Right cardiac atrium (tissue), 5 donors: ENCODE measurements at places on chromosomes 3 and 15.

DNA sequence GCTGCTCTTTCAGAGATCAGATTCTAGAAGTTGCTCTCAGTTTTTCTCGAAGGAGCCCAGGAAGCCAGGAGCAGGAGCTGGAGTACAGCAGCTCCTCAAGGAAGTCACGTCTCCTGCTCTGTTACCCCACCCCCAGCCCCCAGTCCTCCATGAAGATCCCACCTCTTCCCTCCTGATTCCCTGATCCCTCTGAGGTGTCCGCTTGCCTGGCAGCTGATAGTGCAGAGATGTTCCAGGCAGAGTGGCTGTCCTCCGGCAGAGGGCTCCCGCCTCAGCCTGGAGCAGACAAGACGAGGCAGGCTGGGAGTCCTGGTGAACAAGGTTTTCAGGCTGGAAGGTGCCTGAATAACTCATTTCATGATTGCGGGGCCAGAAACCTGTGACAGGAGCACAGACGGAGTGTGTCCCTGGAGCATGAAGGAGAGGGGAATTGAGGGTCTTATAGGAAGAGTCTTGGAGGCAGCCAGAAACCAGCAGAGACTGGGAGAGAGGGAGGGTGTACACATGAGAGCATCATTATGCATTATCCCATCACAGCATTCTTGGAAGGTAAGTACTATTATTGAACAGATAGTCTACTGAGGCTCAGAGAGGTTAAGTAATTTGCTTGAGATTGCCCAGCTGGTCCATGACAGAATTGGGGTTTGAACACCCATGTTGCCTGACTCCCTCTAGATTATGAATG is 1.2 kb downstream of the HRH1 start:
- peak; percentile 90 for DNase-seq

GRCh38 chr3:23258110-23258509 is 55.0 kb downstream of the UBE2E2 start:
- DNase-seq, result no peak

- no peak for DNase-seq
Measured at GRCh38 chr3:3599016-3599415, 200.2 kb upstream of the LRRN1 start.

- no peak for DNase-seq
Measured at GRCh38 chr3:112555535-112556170, 6.1 kb downstream of the ATG3 start.

DNA sequence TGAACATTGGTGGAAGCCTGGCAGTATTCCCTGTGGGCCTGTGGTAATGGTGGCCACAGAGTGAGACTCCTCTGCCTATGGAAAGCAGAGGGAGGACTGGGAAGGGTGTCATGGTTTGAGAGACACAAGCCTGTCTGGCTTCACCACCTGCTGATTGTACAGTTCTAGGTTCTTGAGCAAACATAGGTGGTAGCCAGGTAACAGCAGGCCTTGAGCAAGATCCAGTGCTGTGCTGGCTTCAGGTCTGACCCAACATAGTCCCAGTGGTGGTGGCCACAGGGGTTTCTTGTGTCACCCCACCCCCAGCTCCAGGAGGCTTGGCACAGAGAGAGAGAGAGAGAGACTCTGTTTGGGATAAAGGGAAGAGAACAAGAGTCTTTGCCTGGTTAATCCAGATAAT is 22.7 kb upstream of the KPNA4 start:
- no peak for DNase-seq

- no peak for DNase-seq
Measured at GRCh38 chr3:143590660-143591059, 257.6 kb downstream of the SLC9A9 start.

- no peak for DNase-seq
Measured at GRCh38 chr3:114872588-114872987, 274.5 kb downstream of the ZBTB20 start.

GRCh38 chr15:99137877-99138276 is 33.0 kb downstream of the SYNM start:
- no peak for DNase-seq
